ENCODE measurements at places on chromosomes 2 and 18. TPM values are rescaled to one million over a fixed set of nuclear protein-coding genes. Genes with fewer than 3 reads are reported as not detected.

Gene IL36RN
- not detected for total RNA-seq

GRCh38 chr2:48320742-48321141, 209.2 kb upstream of the STON1 start:
- DNase-seq, result no peak

DNA sequence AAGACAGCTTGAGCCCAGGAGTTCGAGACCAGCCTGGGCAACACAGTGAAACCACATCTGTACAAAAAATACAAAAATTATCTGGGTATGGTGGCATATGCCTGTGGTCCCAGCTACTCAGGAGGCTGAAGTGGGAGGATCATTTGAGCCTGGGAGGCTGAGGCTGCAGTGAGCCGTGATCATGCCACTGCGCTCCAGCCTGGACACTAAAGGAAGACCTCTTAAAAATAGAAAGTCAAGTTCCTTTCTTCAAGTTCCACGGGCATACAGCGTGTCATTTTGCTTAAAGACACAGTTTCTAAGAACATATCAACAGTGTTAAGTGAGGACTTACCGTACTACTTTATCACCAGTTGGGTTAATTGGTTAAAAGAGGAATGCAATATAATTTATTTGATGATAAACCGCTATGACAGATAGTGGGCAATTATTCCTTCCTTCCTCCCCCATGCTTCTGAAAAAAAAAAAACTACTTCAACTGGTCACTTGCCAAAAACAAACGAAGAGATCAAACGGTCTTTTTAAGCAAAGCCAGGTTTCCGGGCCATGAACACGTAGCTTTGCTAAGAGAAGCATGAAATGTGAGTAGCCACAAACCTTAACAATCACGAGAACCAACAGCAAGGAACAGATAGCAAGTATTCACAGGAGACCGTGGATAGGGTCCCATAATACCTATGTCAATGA, 21.4 kb downstream of the AP1S3 start:
- DNase-seq, result no peak

GRCh38 chr18:49733321-49733720, 80.0 kb downstream of the ACAA2 start:
- DNase-seq, result no peak

Gene AMER3
- total RNA-seq, result not detected

Measured in activated naive CD4-positive, alpha-beta T cell treated with anti-CD3 and anti-CD28 coated beads for 36 hours (primary cell).